ENCODE measurements at places on chromosomes 7 and 10.

- no peak for DNase-seq
These were observed 258.6 kb upstream of the MKI67 start for GRCh38 chr10:128384831-128385230.

DNA sequence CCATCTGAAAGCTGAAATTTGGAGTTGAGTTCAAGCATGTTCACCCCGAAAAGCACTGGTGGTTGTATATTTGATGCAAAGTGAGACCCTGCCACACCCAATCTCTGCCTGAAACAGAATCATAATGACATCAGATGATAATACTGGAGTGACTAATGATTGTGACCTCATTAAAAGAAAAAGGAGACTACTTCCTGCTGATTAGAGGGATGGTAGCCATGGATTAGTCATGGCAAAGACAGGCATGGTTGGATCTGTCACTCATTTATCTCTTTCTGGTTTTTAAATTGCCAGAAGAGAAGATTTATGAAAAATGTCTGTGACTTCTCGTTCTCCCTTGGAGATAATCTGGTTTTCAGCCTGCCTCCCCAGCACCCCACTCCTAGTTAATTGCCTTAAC is 101.2 kb downstream of the BAMBI start:
- DNase-seq, result no peak

DNA sequence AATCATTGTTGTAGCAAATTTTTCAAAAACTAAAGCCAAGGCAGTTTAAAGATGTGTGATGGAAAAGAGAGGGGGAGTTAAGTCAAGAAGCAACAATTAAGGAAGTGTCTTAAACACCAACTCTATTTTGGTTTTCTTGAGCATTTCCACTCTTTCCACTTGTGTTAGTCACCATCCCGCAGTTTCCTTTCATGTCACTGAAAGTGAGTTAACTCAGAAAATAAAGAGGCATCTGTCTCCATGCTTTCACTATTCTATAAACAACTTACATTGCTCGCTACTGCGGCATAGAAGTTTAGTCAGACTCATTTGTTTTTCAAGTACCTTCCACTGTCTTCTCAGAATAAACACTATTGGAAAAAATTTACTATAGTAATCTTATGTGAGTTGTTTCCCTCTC is 284.9 kb upstream of the SEMA3D start:
- DNase-seq, result no peak

DNA sequence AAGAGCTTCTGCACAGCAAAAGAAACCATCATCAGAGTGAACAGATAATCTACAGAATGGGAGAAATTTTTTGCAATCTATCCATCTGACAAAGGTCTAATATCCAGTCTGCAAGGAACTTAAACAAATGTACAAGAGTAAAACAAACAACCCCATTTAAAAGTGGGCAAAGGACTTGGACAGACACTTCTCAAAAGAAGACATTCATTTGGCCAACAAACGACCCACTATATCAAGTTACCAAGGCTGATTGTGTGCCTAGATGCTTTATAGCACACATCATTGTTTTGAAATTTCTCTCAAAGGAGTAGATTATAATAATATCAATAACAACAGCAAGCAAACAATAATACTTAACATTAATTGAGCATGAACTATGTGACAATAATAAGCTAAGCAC is 117.1 kb downstream of the TFPI2 start:
- no peak for DNase-seq

- DNase-seq, result no peak
These were observed 237.3 kb downstream of the PTPRN2 start for GRCh38 chr7:158350166-158350900.

- no peak for DNase-seq
These were observed 754.1 kb downstream of the IPMK start for GRCh38 chr10:57513637-57514036.

Measured in renal pelvis (tissue), 12 donors.